T-cell (primary cell): ENCODE measurements at places on chromosomes 2 and 18.
A peak's percentile ranks its signal among the peaks of the same experiment; 100 is the strongest.

GRCh38 chr18:13219593-13220159 is 1.1 kb downstream of the LDLRAD4 start:
- DNase-seq = no peak

DNA sequence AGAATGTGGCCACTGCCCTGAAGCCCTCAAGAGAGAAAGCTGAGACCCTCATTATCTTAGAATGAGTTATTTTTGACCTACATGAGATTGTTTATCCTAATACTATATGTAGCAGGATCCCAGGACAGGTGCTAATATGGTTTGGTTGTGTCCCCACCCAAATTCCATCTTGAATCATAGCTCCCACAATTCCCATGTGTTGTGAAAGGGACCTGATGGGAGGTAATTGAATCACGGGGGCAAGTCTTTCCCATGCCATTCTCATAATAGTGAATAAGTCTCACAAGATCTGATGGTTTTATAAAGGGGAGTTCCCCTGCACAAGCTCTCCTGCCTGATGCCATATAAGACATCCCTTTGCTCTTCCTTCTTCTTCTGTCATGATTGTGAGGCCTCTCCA is 76.8 kb downstream of the CCBE1 start:
- DNase-seq = no peak

GRCh38 chr18:36450264-36450663 is 152.8 kb downstream of the FHOD3 start:
- DNase-seq = no peak

DNA sequence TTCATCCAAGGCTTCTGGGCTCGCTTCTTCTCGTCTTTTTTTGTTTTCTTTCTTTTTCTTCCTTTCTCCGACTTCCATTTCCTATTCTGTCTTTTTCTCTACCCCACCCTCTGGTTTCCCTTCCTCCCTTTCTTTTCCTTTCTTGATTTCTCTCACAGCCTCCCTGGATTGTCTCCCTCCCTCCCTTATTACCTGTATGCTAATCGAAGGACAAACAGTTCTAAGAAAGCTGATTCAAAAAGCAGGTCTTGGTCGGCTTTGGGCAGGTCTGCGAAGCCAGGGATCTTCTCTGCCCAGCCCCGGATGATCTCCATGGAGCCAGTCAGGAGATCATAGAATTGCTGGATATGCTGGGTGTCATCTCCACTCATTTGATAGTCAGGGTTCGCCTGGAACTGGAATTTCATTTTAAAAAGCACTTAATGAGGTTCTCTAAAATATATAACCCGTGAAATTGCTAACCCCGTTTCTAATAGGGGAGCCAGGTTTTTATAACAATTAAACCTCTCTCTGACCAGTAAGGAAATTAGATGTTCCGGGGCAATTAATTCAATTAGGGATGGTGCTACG is 5.9 kb downstream of the NR4A2 start:
- DNase-seq = no peak

GRCh38 chr2:39128919-39129391 is 8.1 kb upstream of the SOS1 start:
- peak; percentile 57 for DNase-seq

- no peak for DNase-seq
Observed at GRCh38 chr2:71419976-71420375, 33.4 kb upstream of the DYSF start.
